ENCODE measurements at places on chromosomes 4 and X.

GRCh38 chr4:127124919-127125318 is 507.8 kb upstream of the INTU start:
- DNase-seq, result no peak

DNA sequence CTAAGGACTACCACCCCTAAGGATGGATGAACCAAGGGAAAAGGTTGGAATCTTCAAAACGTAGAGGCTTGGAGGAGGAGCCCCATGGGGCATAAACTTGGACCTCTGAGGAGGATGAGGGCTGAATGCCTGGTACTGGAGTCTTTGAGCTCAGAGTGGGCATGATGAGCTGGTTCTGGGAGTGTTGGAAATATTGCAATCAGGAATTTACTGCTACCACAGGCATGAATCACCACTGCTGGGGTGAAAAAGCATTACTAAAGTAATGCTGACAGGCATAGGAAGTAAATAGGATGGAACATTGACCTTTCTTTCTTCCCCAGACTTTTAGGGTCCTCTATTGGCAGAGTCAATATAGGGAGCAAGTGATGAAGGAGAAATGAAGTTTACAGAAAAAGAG is 105.8 kb upstream of the RPS6KA3 start:
- DNase-seq, result no peak

DNA sequence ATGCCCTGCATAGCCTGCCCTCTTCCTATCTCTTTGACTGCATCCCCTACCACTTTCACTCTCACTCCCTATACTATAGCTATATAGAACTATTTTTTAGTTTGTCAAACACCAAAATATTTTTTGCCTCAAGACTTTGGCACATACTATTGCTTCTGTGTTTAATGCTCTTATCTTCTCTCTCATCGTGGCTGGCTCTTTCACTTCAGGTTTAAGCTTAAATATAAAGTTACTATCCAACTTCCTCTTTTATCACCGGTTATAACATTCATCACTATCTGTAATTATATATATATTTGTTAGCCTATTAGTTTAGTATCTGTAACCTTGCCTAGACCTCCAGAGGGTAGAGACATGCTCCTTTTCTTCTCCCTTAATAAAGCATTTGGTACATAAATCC is 11.5 kb upstream of the HMGB2 start:
- DNase-seq, result no peak

DNA sequence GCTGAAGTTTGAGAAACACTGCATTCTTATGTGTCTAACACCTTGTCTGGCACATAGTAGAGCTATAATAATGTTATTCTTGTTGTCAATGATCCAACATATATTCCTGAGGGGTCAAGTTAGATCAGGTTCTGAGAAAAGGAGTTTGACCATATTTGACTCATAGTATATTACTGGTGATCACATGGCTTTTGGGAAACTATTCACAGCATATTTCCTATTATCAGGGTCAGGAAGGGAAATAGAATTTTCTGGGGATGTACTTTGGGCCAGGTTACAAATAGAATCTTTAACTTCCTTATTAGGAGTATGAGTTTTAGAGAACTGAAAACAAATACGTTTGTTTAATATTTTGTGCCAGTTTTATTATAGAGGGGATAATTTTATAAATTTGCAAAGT is 11.6 kb downstream of the IL15 start:
- DNase-seq, result no peak

DNA sequence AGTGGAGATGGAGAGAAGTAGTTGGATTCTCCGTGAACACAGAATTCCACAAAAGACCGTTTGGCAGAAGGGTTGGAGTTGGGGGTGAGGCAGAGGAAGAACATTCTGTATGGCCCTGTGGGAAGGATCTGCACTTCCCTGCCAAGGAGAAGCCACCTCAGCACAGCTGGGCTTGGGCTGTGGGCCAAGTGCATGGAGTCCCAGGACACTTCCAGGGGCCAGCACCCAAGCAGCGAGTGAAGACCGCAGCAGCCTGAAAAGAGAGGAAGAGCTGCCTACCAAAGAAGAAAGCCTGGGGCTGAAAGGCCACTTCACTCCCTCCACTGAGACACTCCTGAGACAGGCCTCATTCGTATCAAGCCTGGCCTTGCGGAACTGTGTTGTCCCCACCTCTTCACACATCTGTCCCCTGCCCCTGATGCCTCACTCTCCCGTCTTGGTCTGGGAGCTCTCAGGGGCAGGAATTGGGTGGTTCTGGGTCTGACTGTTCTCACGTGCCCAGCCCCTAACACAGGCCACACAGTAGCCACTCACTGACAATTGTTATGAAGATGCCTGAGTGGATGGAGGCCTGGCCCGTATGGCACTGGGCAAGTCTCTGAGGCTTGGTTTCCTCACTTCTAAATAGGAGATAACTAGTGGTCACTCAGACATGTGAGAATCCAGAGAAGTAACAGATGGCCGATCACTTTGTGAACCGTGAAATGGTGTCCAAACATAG is 3.3 kb upstream of the AWAT2 start:
- no peak for DNase-seq

DNA sequence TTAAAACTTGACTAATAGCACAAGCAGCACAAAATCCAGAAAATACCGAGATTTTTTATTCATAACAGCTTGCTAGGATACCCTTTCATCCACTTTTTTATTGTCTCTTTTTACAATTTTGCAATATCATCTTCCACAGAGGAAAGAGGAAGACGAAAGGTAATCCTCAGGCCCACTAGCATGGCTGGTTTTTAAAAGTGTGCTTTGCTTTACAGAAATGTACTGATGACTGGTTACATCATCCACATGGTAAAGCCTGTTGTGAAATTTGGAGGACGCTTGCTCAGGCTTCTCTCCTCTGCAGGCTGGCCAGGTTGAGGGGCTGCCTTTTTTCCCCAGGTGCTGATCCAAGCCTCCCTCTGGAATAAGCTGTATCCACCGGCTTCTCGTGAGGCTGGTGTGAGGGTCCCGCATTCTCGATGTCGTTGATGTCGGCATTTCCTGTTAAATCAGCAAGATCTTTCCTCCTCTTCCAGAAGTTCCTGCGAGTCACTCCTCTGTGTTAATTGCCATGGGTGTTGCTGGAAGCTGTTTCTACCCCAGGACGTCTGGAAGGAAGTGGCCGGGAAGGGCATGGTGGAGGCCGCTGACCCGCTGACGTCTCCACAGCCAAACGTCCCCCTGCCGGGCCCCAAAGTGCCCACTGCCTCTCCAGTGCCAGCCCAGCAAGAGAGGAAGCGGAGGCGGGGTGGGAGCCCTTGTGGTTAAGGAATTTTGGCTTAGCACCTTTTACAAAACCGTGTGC is 5.8 kb upstream of the DGKQ start:
- DNase-seq, result no peak

DNA sequence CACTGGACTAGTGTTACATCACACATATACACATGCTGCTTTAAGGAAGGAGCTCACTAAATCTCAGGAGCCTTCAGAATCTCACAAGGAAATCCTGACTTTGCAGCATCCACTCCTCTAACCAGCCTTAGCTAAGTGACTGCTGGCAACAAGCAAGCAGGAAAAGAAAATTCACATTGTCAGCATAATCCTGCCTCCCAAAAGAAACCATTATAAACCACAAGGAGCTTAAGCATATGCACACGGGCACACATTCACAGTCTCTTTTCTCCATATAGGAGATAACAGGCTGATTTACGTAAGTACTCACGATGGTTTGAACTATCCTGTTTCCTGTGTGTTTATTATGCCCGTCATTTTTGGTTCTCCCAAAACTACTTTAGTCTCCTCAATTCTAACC is 136.3 kb downstream of the TMEM144 start:
- DNase-seq, result no peak
